Posterior vena cava (tissue), 2 donors: ENCODE measurements at places on chromosomes 4 and X. TPM values are rescaled to one million over a fixed set of nuclear protein-coding genes. Genes with fewer than 3 reads are reported as not detected.

Gene TKTL2
- not detected for total RNA-seq

Gene P2RY4
- total RNA-seq: 0.57 TPM

Gene POU4F2
- total RNA-seq: not detected

Gene THAP9
- total RNA-seq: 4.4 TPM

Gene OPN1MW2
- total RNA-seq: not detected

Gene CNKSR2
- total RNA-seq: 2.1 TPM

Gene PAGE5
- not detected for total RNA-seq

Gene ARHGEF9
- total RNA-seq: 94.0 TPM

Gene H2BW1
- not detected for total RNA-seq

Gene RPGR
- 17.0 TPM for total RNA-seq

Gene CWH43
- not detected for total RNA-seq

Gene CXorf49
- total RNA-seq: not detected

Gene MAGEB2
- total RNA-seq: not detected

Gene FGFBP1
- not detected for total RNA-seq

Gene AADAT
- 4.4 TPM for total RNA-seq

Gene GAGE13
- total RNA-seq: not detected

Gene CSN1S1
- not detected for total RNA-seq

Gene ITIH6
- not detected for total RNA-seq

Gene KLF8
- 20.5 TPM for total RNA-seq

Gene MUC7
- total RNA-seq: not detected

Gene GYPE
- total RNA-seq: 1.00 TPM

Gene DDX53
- not detected for total RNA-seq

Gene ARHGAP24
- total RNA-seq: 47.2 TPM

Gene TREX2
- 1.9 TPM for total RNA-seq

Gene ENPEP
- 5.7 TPM for total RNA-seq

Gene AFF2
- 10.5 TPM for total RNA-seq

Gene STAP1
- total RNA-seq: not detected

Gene CXCL5
- not detected for total RNA-seq

Gene CD99
- total RNA-seq: 298 TPM

Gene TEX28
- total RNA-seq: not detected

Gene EXOSC9
- total RNA-seq: 12.7 TPM

Gene SHROOM4
- 11.5 TPM for total RNA-seq

Gene WAS
- 7.3 TPM for total RNA-seq

Gene FHDC1
- 2.4 TPM for total RNA-seq

Gene BDH2
- total RNA-seq: 40.1 TPM

Gene SLC39A8
- 13.4 TPM for total RNA-seq

Gene INTS6L
- 9.1 TPM for total RNA-seq

Gene MAP3K15
- not detected for total RNA-seq

Gene RNF113A
- total RNA-seq: 8.2 TPM

Gene GPRIN3
- 3.5 TPM for total RNA-seq

Gene ARMCX1
- 28.8 TPM for total RNA-seq
